ENCODE measurements at places on chromosomes 16 and 17.

DNA sequence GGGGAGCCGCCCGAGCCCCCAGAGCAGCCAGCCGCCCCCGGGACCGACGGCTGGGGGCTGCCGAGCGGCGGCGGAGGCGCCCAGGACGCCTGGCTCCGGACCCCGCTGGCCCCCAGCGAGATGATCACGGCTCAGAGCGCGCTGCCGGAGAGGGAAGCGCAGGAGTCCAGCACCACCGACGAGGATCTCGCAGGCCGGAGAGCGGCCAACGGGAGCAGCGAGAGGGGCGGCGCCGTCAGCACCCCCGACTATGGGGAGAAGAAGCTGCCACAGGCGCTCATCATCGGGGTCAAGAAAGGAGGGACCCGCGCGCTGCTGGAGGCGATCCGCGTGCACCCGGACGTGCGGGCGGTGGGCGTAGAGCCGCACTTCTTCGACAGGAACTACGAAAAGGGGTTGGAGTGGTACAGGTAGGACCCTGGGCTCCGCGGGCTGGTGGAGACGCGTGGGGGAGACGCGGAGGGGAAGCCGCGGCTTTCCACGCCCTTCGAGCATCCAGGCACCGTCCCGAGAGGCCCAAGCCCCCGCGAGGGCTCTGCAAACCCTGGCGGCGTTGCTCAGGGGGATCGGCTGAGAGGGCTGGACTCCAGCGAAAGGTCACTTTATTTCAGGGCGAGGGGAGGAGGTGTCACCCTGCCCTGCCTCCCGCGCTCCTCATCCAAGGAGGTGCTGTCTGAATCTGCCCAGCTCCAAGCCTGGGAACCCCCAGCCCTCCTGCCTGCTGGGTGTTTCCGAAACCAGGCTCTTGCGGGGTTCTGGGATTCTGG is 1.2 kb downstream of the HS3ST4 start:
- DNase-seq: no peak

- no peak for DNase-seq
Observed at GRCh38 chr17:49000943-49001342, 3.8 kb downstream of the IGF2BP1 start.

GRCh38 chr17:3956983-3957382 is 7.3 kb downstream of the ATP2A3 start:
- DNase-seq: no peak

- no peak for DNase-seq
Observed at GRCh38 chr16:11735787-11736186, 6.9 kb downstream of the TXNDC11 start.

DNA sequence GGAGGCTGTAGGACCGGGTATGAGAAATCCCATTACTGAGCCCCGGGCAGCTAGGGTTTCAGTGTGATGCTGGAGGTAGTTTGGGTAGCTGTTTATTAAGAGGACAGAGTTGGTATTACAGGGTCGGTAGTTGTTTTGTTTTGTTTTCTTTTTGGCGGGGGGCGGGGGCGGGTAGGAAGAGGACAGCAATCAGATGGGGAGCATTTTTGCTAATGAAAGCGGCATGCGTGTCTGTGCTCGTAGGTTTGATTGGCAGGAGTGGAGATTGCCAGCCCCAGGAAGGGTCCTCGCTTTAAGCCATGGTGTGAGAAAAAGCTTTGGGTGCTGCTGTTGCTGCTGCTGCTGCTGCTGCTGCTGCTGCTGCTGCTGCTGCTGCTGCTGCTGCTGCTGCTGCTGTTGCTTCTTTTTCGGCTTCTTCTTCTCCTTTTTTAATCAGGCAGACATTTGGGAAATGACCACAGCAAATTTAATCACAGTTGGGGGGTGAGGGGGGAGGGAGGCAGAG is 498.5 kb upstream of the ZFHX3 start:
- no peak for DNase-seq

GRCh38 chr17:65753348-65753747 is 191.9 kb upstream of the AXIN2 start:
- no peak for DNase-seq

DNA sequence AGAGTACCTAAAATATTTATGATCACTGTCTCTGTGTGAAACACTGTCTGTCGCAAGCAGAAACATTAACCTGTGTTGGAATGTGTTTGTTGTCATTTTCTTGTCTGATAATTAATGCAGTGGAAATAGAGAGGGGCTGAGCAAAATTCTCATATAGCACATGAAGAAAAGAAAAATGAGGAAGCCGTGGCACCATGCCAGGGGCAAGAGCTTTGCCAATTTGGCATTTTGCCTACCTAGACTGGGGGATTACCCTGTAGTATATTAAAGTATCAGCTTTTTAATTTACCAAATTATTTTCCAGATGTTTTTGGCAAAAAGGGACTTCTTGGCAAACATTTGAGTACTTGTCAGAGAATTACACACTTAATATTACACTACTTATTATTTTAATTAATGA is 1326.6 kb upstream of the GOT2 start:
- no peak for DNase-seq

- no peak for DNase-seq
Observed at GRCh38 chr17:21283482-21284318, 811 bp upstream of the MAP2K3 start.

DNA sequence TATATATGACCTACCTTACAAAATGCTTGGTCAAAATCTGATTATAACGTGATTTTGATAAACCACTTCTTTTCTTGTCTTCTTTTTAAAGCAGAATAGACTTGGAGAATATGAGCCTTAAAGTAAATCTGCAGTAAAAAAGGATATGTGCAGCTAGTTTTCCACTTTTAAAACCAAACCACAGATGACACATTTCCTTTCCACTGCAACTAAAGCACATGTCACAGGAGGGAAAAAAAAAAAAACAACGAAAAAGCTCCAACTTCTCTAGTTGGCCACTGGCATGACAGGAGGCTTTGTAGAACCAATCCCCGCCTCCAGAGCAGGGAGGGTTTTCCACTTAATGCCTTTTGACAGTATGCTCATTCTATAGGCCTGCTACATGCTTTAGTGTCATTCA is at the start of gene EVI2A:
TSS of gene EVI2A (minus strand) at position 142 of the 400 bp plus-strand sequence. CDS start 2,609 bp downstream, outside the sequence.
- peak; percentile 90 for DNase-seq

GRCh38 chr17:42618442-42619150 is 9.1 kb downstream of the TUBG1 start:
- no peak for DNase-seq

- DNase-seq: no peak
Observed at GRCh38 chr17:67335245-67335835, 31.0 kb downstream of the PSMD12 start.

GRCh38 chr17:77328823-77329740 is 188.3 kb downstream of the SEC14L1 start:
- no peak for DNase-seq

DNA sequence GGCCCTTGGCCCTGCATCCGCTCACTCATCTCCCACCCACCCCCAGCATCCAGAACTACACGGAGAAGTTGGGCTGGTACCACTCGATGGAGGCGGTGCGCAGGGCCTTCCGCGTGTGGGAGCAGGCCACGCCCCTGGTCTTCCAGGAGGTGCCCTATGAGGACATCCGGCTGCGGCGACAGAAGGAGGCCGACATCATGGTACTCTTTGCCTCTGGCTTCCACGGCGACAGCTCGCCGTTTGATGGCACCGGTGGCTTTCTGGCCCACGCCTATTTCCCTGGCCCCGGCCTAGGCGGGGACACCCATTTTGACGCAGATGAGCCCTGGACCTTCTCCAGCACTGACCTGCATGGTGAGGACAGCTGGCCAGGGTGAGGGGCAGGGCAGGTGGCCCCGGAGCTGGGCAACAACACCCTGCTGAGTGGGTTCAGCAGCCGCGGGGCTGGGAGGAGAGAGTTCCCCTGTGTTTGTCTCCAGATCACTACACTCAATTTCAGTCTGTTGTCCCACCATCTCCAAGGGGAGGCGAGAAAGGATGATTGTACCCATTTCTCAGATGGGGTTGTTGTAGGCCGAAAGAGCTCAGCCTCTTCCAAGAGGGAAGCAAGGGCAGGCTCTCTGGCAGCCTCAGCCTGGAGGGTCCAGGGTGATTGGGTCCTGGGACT is 14.4 kb downstream of the MMP15 start:
- no peak for DNase-seq

All from Jurkat, Clone E6-1 (cell line).